ENCODE measurements at places on chromosomes 16 and 17. TPM values are rescaled to one million over a fixed set of nuclear protein-coding genes. Genes with fewer than 3 reads are reported as not detected.
A peak's percentile ranks its signal among the peaks of the same experiment; 100 is the strongest.

- DNase-seq = no peak
Observed at GRCh38 chr16:79715061-79715460, 114.5 kb upstream of the MAF start.

DNA sequence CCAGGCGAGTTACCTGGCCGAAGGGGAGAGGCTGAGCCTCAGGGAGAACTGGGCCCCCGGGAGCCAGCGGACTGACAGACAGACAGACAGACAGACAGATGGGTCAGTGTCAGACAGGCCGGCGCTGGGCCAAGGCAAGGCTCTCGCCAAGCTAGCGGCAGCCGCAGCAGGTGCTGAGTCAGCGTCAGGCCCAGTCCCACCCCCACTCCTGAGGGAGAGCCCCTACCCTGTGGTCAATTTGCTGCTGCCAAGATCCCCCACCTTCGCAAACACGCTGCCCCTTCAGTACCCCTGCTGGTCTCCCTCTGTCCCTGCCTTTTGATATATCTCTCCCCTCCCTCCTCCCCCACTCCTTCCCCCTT is 1.5 kb downstream of the FGF11 start:
- peak; percentile 79 for DNase-seq

- peak; percentile 66 for DNase-seq
Observed at GRCh38 chr17:75346906-75347305, 57.7 kb upstream of the SLC25A19 start.

PLEKHG4 gene
- 13.9 TPM for total RNA-seq

CLEC3A gene
- not detected for total RNA-seq

ALOX15 gene
- 0.39 TPM for total RNA-seq

QPRT gene
- 107 TPM for total RNA-seq

All from H9 (cell line).